Activated T-helper 1 cell treated with anti-CD3 and anti-CD28 coated beads, Interleukin-2, amount 50 U/mL, for 16 hours (primary cell): ENCODE measurements at places on chromosomes 16 and 17.

- no peak for DNase-seq
Observed at GRCh38 chr16:79045191-79045590, 555.3 kb downstream of the MAF start.

DNA sequence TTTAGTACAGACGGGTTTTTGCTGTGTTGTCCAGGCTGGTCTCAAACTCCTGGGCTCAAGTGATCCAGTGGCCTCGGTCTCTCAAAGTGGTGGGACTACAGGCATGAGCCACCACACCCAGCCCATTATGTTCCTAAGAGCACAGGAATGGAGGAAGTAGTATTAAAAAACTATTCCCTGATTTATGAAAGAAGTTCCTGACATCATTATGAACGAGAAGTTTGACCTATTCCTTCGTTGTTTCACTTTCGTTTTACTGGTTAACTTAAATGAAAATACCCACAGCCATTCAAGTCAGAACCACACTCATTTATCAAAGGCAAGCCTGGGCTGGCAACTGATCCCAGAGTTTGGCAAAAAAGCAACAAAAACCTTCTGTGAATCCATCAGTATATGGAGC, 13.5 kb upstream of the CBX4 start:
- DNase-seq = no peak

DNA sequence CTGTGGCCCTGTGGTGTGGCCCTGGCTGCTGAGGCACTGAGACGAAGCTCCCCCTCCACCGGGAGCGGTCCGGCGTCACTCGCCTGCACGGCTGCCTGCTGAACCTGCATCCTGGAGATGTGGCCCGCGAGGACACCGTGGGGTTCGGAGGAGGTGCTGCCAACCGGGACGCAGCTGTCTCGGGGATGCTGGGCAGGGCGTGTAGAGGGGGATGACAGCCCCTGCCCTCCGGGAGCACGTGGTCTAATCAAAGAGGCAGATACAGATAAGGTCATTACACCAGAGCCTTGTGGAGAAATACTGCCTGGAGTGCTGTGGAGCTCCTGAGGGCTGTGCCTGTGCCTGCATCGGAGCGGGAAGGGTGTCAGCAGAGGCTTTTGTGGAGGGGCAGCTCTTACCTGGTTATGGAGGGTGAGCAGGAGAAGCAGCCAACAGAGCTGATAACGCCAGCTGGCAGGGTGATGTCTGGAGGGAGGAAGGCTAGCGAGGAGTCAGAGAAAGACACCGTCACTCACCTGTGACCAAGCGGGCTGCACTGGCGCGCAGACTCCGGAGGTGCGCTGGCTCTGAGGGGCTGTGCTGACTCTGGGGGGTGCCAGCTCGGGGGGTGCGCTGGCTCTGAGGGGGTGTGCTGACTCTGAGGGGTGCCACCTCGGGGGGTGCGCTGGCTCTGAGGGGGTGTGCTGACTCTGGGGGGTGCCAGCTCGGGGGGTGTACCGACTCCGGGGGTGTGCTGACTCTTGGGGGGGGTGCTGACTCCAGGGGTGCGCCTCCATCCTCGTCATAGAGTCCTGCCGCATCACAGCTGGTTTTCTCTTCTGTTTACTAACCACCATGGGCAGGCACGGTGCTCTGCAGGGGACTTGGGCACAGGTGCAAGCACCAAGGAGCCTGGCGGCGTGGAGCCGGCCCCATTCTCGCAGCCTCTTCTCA, 104.7 kb upstream of the CHMP6 start:
- no peak for DNase-seq

DNA sequence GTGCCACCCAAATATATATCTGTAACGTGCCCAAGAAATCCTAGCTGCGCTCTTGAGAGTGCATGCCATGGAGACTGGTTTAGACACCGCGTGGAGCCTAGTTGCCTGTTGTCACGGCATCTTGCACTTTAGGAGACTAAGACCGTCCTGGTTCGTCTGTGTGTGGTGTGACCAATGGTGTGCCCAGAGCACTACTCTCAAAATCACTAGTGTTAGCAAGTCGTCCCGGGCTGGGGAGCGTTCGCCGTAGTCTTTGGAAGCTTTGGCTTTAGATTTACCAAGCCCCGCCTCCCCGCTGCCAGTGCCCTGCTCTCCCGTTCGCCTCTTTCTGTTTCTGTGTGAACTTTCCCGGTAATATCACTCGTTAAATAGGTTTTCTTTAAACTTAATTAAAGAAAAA, 27.0 kb downstream of the CLUH start:
- no peak for DNase-seq

DNA sequence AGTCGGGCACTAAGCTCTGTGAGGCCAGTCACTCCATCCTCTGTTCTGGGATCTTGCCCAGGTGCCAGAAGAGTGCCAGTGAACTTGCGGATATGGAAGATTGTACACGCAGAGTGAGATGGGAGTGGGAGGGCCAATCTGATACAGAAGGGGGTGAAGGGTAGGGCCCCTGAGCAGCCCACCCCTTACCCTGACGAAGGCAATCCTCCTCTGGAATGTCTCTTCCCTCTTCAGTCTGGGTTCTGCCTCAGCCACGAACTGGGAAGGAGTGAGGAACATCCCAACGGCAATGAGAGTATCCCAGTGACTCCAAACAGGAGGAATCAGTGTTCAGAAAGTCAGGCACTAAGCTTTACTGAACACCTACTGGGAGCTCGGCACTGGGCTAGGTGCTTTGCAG, 11.9 kb upstream of the PIK3R6 start:
- DNase-seq = no peak

GRCh38 chr16:14449790-14450480, 180.1 kb downstream of the PARN start:
- no peak for DNase-seq

GRCh38 chr16:66717776-66718175, 21.2 kb upstream of the CMTM4 start:
- no peak for DNase-seq

GRCh38 chr17:82228278-82228841, 482 bp upstream of the SLC16A3 start:
- no peak for DNase-seq

- DNase-seq = no peak
Observed at GRCh38 chr16:8588682-8589056, 1.6 kb downstream of the TMEM114 start.

DNA sequence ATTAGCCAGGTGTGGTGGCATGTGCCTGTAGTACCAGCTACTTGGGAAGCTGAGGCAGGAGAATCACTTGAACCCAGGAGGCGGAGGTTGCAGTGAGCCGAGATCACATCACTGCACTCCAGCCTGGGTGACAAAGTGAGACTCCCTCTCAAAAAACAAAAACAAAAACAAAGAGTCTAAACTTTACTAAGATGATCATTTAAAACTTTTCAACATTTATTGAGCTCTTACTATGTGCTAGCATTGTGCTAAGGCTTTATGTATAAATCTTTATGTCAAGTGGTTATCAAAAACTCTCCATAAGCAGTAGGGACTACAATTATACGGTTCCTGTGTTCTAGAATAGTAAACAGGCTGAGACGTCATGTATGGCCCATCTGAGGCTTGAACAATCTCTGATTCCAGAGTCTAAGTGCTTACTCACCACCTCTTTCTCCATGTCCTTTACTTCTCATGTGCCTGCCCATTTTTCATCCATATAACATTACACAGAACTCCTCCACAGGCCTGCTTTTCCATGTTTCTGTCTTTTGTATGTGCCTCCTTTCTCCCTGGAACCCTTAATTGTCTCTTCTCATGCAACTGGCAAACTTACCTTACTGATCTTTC, 66.7 kb downstream of the NUP88 start:
- DNase-seq = no peak
